ENCODE measurements at places on chromosomes 12 and 14.

GRCh38 chr14:24378327-24378726 is 10.3 kb downstream of the NFATC4 start:
- peaks cover under 1% of the 10 kb centered on the region for H3K27me3 ChIP-seq
- DNase-seq: no peak
- no peak overlapping the region for H3K27ac ChIP-seq

DNA sequence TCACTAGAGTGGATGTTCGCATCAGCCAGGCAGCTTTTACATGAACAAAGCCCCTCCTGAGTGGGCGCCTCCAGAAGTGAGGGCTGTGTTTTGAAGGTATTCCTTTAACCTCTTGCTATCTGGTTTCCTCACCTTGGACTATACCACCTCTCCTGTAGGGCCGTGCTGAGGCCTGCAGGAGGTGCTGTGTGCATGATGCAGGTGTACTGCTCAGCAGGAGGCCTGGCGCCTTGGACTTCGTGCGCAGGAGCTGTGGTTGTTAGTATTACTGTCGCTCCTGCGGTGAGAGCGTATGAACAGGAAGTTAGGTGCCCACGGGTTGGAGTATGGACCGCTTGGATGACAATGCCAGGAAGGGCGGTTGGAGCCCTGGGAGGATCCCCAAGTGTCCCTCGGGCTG is 130.7 kb downstream of the TSPAN9 start:
- no peaks in the 10 kb centered on the region for H3K36me3 ChIP-seq
- H3K4me3 ChIP-seq: no peak overlapping the region
- DNase-seq: no peak

- H3K27ac ChIP-seq: no peak overlapping the region
- H3K36me3 ChIP-seq: no peaks in the 10 kb centered on the region
- no peaks in the 10 kb centered on the region for H3K27me3 ChIP-seq
- H3K4me3 ChIP-seq: no peak overlapping the region
Measured at GRCh38 chr14:94001501-94002396, 4.6 kb downstream of the CCDC197 start.

DNA sequence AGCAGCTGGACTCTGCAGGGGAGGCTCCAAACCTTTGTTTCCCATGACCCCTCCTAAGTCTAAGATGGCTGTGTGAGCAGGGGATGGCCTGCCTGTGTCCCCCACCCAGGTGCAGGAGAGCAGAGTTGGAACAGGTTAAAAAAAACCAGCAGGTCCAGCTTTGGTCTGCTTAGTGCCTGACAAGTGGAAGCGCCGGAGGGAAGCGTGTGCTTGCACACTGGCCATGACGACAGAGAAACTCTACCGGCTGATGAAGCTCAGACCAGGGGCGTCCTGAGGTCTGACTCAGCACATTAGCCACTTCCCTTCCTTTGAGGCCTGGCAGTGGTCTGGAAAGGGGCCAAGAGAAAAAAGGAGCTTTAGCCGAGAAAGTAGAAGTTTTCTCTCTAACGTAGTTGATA is 280.1 kb downstream of the VRK1 start:
- H3K36me3 ChIP-seq: no peaks in the 10 kb centered on the region
- peak; percentile 43 for DNase-seq
- peaks cover 13% of the 10 kb centered on the region for H3K4me1 ChIP-seq
- no peak overlapping the region for H3K27ac ChIP-seq
- H3K27me3 ChIP-seq: no peaks in the 10 kb centered on the region

DNA sequence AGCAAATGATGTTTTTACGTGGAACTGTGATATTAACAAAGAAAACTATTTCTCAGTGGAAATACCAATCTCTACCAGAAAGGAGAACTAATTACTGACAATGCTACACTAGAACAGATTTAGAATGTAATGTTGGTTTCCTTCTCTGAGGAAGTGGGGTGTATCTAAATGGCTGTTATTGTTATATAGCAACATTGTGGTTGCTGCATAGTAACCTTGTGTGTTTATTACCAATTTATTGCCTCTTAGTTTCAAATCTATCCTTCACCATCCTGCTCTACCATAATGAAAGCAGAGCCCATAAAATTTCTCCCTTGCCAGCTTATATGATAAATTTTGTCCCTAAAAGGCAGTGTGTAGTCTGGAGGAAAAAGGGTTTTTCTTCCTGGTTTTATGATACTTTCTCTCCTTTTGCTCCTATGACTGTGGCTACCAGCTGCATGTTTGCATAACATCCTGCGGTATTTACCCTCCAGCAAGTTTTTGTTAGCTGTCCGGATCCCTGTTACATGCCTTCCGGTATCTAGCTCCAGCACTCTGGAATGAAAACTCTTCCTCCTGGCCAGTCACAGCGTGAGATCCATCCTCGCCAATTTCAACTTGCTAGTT is 5.7 kb upstream of the KLRK1 start:
- H3K36me3 ChIP-seq: no peaks in the 10 kb centered on the region
- no peaks in the 10 kb centered on the region for H3K4me1 ChIP-seq
- peaks cover 6% of the 10 kb centered on the region for H3K27me3 ChIP-seq
- no peak for DNase-seq
- H3K4me3 ChIP-seq: no peak overlapping the region

- peaks cover 4% of the 10 kb centered on the region for H3K27me3 ChIP-seq
- H3K4me1 ChIP-seq: no peaks in the 10 kb centered on the region
- no peak overlapping the region for H3K27ac ChIP-seq
- H3K36me3 ChIP-seq: no peaks in the 10 kb centered on the region
Measured at GRCh38 chr12:119528241-119528640, 65.3 kb upstream of the TMEM233 start.

DNA sequence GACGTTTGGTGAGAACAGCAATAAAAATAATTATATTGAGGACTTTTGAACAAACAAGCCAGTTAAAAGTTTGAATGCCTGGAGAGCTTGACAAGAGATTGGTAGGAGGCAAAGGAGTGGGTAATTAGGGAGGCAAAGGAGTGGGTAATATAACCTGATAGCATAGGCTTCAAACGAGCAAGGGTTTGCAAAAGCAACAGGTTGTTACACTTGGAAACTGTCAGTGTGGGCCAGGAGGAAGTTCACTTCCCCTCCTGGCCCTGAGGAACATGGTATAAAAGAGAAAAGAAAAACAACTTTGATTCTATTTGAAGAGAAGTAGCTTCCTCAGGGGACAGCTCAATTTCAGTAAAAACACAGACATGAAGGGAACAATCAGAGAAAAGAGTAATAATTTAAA is 121.7 kb downstream of the CCER1 start:
- no peaks in the 10 kb centered on the region for H3K4me1 ChIP-seq
- H3K27me3 ChIP-seq: no peaks in the 10 kb centered on the region
- DNase-seq: no peak
- H3K27ac ChIP-seq: no peak overlapping the region

GRCh38 chr12:46659824-46660223 is 166.0 kb downstream of the SLC38A4 start:
- no peak for DNase-seq
- H3K4me1 ChIP-seq: no peaks in the 10 kb centered on the region
- no peaks in the 10 kb centered on the region for H3K36me3 ChIP-seq
- no peak overlapping the region for H3K4me3 ChIP-seq
- H3K27ac ChIP-seq: no peak overlapping the region
- no peaks in the 10 kb centered on the region for H3K27me3 ChIP-seq

- H3K36me3 ChIP-seq: no peaks in the 10 kb centered on the region
- peaks cover 22% of the 10 kb centered on the region for H3K27me3 ChIP-seq
- H3K4me3 ChIP-seq: peak overlapping the region; percentile 2
Measured at GRCh38 chr14:100159865-100160533, 554 bp upstream of the DEGS2 start.

- no peaks in the 10 kb centered on the region for H3K36me3 ChIP-seq
- H3K27me3 ChIP-seq: no peaks in the 10 kb centered on the region
- H3K27ac ChIP-seq: no peak overlapping the region
- H3K4me3 ChIP-seq: no peak overlapping the region
- DNase-seq: no peak
Measured at GRCh38 chr12:116443821-116444589, 115.2 kb upstream of the MAP1LC3B2 start.

DNA sequence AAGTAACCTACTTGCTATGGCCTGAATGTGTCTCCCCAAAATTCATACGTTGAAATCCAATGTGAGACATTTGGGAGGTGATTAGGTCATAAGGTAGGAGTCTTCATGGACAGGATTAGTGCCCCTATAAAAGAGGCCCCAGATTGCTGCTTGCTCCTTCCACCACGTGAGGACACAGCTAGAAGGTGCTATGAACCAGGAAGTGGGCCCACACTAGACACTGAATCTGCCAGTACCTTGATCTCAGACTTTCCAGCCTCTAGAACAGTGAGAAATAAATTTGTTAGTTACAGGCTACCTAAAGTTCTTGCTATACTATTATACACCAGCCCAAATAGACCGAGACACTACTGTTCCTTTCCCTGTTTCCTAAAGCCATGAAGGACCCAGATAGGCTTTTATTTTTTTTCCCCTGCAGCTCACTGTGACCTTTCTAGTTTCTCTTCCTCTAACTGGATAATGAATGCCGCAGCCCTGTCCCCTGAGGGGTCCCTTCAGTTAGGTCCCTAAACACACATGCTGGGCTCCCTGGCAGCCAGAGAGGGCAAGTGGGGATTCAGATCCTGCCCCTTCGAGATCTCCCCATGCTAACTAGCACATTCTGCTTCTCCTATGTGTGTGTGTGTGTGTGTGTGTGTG is 19.3 kb downstream of the SLC25A3 start:
- no peaks in the 10 kb centered on the region for H3K27me3 ChIP-seq
- H3K36me3 ChIP-seq: no peaks in the 10 kb centered on the region
- no peak overlapping the region for H3K27ac ChIP-seq
- no peak for DNase-seq
- no peaks in the 10 kb centered on the region for H3K4me1 ChIP-seq

DNA sequence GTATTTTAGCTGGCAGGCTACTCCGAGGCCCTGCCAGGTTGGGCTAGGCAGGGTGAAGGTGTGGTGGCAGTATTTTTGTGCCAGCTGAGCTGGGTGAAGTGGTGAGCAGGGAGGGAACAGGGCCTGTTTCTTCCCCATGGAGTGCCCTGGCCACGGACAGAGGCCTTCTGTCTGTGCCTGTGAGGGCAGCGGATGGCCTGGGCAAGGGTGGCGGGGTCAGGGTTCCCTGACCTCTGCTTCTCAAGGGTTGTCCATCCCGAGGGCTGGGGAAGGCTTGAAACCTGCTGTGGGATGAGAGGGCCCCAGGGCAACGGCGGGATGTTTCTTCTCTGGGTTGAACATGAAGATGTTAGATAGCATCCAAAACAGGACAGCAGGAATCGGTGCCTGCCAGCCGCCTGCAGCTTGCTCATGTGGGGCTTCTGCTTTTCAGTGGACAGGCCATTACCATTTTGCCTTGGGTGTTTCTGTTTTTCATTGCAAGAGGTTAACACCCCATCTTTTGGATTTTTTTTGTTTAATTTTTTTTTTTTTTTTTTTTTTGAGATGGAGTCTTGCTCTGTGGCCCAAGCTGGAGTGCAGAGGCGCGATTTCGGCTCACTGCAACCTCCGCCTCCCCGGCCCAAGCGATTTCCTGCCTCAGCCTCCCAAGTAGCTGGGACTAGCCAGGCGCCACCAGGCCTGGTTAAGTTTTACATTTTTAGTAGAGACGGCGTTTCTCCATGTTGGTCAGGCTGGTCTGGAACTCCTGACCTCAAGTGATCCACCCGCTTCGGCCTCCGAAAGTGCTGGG is 3.3 kb downstream of the MTA1 start:
- H3K4me1 ChIP-seq: peaks cover 37% of the 10 kb centered on the region
- peaks cover 13% of the 10 kb centered on the region for H3K36me3 ChIP-seq
- DNase-seq: no peak

- no peaks in the 10 kb centered on the region for H3K4me1 ChIP-seq
- no peak overlapping the region for H3K4me3 ChIP-seq
- no peaks in the 10 kb centered on the region for H3K36me3 ChIP-seq
- no peak for DNase-seq
- H3K27ac ChIP-seq: no peak overlapping the region
Measured at GRCh38 chr12:33988197-33988805, 34.0 kb upstream of the ALG10 start.

DNA sequence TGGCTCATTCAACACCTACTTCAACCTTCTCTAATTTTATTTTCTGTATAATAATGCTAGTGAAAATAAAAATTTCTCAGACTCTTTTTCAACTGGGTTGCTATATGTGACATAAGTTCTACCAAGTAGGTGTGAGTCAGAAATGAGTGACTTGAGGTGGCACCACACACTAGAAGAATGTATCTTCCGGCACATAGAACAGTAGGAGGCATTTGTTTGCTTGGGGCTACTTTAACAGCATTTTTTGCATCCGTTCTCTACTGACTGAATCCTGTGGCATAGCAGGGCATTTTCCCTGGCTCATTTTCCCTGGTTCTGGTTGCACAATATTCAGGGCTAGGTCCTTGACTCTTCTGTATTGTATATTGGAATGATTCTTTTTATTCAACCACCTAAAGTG is 194.0 kb upstream of the SLC16A7 start:
- H3K36me3 ChIP-seq: no peaks in the 10 kb centered on the region
- no peaks in the 10 kb centered on the region for H3K27me3 ChIP-seq
- DNase-seq: no peak
- H3K27ac ChIP-seq: no peak overlapping the region
- no peaks in the 10 kb centered on the region for H3K4me1 ChIP-seq

DNA sequence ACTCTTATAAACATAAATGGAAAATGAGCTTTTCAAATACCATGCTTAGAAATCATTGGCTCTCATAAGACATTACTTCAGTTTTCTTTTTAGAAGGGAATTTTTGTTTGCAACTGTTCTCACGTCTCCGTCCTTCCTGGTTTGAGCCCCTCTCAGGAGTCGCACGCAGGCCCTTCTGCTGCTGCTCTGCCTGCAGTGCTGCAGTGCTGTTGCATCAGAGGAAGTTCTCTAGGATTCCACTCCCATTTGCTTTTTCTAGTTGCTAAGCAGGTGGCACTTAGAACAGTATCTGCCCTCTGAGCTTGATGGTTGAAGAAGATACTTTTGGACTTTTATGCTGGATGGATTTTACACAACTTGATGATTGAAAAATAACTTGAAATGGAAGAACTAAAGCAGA is 70.8 kb downstream of the SCN8A start:
- peaks cover 5% of the 10 kb centered on the region for H3K27me3 ChIP-seq
- no peaks in the 10 kb centered on the region for H3K4me1 ChIP-seq
- DNase-seq: no peak

DNA sequence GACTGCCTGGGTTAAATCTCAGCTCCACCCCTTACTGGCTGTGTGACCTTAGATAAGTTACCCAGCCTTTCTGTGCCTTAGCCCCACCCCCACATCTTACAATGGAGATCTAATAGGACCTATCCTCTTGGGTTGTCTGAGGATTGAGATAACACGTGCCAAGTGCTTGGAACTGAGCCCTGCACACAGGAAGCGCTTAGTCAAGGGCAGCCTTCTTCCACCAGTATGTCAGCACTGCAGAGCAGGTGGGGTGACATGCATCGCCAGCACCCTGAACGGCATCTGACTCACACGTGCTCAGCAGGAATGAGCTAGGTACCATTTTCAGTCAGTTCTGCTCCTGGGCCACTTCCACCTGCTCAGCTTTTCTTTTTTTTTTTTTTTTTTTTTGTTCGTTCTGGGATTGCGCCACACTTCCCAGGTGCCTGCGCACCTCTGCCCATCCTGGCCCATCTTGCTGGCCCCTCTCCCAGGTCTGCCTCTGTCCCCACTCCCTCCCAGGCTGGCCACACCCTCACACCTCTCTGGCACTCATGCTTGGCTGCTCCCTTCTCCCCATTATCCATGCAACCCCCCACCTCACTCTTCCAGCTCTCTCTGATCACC is 19.6 kb downstream of the LGMN start:
- H3K27ac ChIP-seq: no peak overlapping the region
- H3K36me3 ChIP-seq: peaks cover 4% of the 10 kb centered on the region
- peaks cover 8% of the 10 kb centered on the region for H3K4me1 ChIP-seq
- no peaks in the 10 kb centered on the region for H3K27me3 ChIP-seq
- no peak overlapping the region for H3K4me3 ChIP-seq
